ENCODE measurements at places on chromosomes 2 and 18.

GRCh38 chr2:144194326-144195071 lies 325.4 kb downstream of the ZEB2 start:
- no peak for DNase-seq

DNA sequence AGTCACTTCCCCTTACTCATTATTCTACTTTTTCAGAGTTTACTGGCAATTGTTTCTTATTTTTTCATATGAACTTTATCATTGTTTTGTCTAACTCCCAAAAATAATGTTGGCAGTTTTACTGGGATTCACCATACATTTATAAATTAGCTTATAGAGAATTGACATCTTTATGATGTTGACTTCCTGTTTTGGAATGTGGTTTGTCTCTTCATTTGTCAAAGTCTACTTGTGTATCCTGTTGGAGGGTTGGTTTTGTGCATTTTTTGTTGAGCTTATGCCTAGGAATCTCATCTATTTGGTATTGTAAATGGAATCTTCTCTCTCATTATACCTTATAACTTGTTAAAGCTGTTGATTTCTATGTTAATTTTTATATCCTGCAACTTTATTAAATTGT lies 16.4 kb downstream of the EPC2 start:
- DNase-seq = no peak

GRCh38 chr2:240123821-240124650 lies 12.1 kb downstream of the COPS9 start:
- DNase-seq = no peak

- DNase-seq = no peak
These were observed 160.2 kb downstream of the MYT1L start for GRCh38 chr2:2170861-2171260.

DNA sequence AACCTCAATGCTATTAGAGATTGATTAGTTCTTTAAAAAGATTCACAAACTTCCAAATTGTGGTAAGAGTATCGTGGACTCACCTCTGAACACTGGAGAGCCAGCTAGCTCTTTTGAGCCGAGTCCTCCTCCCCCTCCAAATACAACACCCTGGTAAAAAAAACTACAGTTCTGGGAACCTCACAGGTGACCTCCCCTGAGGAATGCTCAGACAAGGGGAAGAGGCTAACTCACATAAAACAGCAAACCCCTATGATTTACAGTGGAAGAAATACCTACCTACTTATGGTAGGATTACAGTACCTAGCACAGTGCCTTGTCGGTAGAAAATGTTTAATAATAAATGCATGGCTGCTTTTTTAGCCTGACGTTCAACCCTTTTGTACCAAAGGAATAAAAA lies 8.4 kb downstream of the ZNF24 start:
- no peak for DNase-seq
